Activated CD4-positive, CD25-positive, alpha-beta regulatory T cell treated with anti-CD3 and anti-CD28 coated beads, Interleukin-2, amount 50 U/mL, for 24 hours (primary cell): ENCODE measurements at places on chromosomes 4 and X.

GRCh38 chr4:3389233-3390215 lies 52.2 kb upstream of the HGFAC start:
- no peak for ATAC-seq

DNA sequence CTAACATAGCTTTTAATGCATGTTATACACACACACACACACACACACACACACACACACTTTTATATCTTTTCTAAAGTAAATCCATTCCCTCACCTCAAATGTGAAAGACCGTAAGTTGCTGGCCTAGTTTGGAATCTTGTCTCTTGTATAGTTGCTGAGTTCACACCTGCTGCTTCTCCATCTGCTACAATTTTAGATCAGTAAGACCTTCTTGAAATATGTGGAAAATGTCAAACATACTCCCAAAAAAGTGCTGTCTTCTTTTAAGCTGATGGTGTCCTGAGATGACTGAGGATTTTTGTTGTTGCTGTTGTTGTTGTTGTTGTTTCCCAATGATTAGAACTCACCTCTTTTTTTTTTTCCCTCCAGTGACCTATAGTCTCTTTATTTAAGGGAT lies 121.3 kb downstream of the SNCA start:
- ATAC-seq, result no peak

DNA sequence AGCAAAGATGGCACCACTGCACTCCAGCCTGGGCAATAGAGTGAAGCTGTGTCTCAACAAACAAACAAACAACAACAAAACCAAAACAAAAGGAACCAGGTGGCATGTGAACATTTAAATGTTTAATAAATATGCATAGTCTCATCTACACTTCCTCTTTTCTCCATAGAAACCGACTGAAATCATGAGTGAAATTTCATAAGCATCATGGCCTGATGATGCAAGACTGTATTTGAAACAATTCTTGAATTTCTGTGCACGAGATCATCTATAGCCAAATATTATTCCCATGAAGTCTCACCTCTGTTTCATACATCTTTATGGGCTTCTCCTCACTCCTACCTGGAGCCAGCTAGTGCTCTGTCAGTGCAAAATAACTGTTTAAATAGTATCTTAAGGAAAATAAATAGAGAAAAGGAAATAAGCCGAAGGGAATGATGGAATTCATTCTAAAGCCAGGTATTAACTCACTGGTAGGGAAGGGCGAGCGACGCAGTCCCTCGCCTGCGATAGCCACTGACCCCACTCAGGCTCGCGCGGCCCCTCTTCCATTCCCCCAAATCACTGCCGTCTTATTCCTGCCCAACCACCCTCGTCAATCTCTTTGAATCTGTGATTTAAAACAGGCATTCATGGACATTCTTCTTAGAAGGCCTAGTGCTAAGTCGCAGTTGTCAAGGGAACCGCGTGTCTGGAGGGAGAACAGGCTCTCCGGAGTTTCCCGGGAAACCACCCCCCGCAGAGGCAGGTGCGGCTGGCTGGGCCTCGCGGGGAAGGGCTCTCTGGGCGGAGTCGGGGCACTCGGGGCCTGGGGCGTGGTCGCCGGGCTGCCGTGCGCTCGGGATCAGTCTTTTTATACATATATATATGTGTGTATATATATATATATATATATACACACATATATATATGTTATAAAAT lies 52.4 kb upstream of the TRIM2 start:
- ATAC-seq, result no peak

DNA sequence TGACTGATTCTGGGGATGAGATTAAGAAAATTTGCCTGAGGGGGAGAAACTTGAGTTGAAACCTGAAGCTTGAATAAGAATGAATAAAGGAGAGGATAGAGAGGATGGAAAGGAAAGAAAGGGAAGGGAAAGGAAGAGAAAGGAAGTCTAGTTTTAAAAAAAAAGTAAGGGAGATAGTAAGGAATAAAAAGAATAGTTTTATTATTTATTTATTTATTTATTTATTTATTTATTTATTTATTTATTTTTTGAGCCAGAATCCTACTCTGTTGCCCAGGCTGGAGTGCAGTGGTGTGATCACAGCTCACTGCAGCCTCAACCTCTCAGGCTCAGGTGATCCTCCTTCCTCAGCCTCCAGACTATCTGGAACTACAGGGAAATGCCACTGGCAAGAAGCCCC lies 62.0 kb upstream of the NAF1 start:
- no peak for ATAC-seq

DNA sequence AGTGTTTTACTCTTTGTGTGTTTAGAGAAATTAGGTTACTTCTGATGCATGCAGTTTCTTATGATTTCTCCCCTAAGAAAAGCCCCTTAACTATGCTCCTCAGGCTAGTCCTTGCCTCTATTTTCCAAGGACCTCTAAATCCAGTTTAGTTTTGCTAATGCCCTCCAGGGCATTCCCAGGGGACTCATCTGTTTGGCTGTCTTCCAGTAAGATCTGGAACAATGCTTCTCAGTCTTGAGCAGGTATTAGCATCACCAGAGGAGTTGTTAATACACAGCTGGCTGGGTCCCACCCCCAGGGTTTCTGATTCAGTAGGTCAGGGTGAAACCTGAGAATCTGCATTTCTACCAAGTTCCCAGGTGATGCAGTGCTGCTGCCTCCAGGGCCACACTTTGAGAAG lies 56.9 kb downstream of the OTC start:
- no peak for ATAC-seq

GRCh38 chr4:149765630-149766029 lies 50.0 kb downstream of the IQCM start:
- no peak for ATAC-seq

GRCh38 chr4:11748164-11748872 lies 319.6 kb upstream of the HS3ST1 start:
- ATAC-seq, result no peak

DNA sequence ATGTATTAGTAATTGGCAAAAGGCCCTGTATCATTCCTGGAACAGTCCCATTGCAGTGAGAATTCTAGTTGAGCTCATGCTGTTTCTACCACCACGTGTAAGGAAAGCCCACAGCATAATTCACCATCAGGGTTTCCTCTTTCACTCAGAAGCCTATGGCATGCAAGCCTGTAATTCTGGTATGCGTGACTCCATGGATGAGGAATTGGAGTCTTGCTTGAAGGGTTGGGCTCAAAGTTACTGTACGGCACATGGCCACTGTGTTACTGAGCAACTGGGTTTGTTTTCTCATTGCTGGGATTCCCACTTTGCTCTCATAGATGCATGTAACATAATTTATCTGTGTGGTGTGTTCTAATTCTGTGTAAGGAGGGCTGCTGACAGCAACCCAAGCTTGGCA lies 132.3 kb upstream of the NR3C2 start:
- no peak for ATAC-seq

- no peak for ATAC-seq
These were observed 10.9 kb downstream of the ATP1B4 start for GRCh38 chrX:120372667-120373370.

- ATAC-seq, result no peak
These were observed 300.9 kb downstream of the FAM47A start for GRCh38 chrX:33831211-33831610.

DNA sequence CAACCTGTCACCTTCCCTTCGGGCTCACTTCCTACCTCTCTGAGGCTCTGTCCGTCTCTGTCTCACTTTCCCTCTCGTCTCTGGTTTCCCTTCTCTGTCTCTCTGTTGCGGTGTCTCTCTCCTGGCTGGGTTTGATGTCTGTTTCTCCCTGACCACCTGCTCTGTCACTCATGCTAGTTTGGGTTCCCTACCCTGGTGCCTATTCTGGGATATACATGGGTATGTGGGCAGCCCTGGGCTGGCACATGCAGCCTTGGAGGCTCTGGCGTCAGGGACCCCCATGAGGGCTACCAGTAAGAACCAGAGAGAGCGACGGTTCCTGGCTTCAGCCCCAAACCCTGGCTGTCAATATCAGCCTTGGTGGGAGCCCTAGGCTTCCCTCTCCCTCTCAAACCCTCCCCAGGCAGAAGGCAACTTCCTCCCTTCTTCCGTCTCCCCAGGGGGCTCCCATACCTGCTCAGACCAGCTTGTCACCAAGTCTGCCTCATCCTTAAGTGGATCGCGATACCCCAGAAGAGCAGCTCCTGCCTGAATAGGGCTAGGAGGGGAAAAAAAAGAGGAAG lies 314 bp downstream of the DNASE1L1 start:
- no peak for ATAC-seq
